ENCODE measurements at places on chromosomes 3 and 15.
A peak's percentile ranks its signal among the peaks of the same experiment; 100 is the strongest.

- DNase-seq, result no peak
Measured at GRCh38 chr3:16239780-16240179, 25.0 kb downstream of the DPH3 start.

- DNase-seq, result no peak
Measured at GRCh38 chr3:113169891-113170452, 41.4 kb upstream of the BOC start.

DNA sequence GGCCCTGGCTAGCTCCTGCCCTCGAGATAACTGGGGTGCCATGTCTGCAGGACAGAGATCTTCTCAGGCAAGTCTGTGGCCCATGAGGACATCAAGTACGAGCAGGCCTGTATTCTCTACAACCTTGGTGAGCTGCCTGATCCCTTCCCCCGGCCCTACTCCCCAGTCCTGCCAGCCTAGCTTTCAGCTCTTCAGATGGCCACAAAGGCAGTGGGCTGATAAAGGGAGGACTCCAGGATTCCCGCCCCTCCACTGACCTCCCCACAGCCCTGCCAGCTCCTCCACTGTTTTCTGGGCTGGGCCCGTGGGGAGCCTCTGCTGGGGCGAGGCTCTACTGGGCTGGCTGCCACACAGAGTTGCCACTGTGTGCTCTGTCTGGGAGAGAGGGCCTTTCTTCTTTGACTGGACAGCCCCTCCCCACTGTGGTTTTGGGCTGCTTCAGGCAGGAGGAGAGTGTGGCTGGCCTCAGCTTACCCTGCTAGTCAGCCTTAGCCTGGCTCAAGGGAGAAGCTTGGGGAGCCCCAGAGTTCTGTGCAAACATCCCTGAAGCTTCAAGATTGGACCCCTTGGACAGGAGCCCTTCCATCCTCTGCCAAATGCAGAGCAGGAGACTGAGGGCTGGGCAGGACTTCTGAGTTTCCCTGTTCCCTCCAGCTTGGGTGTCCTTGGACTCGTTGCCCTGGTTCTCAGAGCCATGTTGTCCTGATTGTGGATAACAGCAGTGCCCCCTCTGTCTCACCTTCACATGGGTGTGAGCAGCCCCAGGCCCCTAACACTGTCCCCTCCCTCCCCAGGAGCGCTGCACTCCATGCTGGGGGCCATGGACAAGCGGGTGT lies 24.4 kb downstream of the PTPN23 start:
- DNase-seq, result no peak

- DNase-seq, result peak; percentile 51
Measured at GRCh38 chr3:28050885-28051284, 190.5 kb upstream of the CMC1 start.

DNA sequence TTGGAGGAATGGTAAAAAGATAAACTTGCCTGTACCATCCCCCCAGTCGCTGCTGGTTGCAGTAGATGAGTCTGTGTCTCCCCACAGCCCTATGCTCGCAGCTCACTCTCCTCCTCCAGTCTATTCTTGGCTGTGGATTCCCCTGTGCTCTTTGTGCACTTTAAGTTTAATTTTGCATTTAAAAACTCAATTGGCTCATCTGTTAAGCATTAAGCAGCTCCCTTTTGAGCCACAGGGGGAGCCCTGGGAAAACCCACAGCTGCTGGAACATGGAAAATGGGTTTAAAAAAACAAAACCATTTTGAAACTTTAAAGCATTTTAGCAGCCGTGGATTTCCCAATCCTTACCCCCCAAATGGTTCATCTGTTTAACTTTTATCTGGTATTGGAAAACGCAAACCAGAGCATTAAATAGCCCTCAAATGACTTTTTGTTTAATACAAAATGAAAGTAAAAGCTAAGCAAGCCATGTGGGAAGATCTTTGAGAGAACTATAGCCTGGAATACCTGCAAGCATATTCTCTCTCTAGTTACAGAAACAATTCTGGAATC lies 536.9 kb downstream of the ZIC1 start:
- DNase-seq, result no peak

- DNase-seq, result no peak
Measured at GRCh38 chr3:30871720-30872119, 22.7 kb downstream of the GADL1 start.

DNA sequence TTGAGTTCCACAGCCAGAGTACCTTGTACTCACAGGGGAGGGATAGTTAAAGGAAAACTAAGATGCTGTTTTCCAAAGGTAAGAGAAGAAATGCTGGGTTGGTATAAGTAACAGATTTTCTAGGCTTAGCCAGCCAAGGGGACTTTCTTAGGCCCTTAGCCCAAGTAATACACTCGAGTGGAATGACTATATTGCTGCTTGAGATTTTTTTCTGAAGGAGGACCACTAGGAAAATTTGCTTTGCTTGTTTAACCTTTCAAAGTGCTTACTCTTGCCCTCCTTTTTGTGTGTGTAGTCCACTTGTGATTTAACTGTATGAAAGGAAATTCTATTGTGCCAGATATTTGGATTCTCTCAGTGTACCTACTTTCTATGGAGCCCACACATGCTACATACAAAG lies 50.5 kb downstream of the IL5RA start:
- DNase-seq, result no peak

GRCh38 chr3:14335774-14336748 lies 66.3 kb upstream of the SLC6A6 start:
- no peak for DNase-seq

DNA sequence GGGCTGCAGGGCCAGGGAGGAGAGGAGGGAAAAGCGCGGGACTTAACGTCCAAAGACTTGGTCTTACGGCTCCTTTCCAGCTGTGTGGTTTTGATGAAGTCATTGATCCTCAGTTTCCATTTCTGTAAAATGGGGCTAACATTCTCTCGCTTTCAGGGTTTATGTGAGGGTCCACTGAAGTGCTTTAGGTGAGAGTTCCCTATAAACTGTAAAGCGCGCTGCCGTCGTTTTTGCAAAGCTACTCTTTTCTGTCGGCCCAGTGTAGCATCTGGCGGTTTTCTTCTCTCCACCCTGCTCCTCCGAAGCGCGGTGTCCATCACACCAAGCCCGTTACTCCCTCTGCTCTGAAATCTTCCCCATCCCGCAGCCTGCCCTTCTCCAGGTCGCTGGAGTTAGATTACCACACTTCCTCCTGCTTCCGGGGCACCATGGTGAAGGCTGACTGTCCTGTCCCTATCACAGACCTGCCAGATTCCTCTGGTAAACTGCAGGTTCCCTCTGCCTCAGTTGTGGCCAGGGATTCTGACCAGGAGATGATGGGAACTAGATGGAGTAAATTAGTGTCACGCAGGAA lies 702 bp upstream of the DNAJC17 start:
- DNase-seq, result no peak

DNA sequence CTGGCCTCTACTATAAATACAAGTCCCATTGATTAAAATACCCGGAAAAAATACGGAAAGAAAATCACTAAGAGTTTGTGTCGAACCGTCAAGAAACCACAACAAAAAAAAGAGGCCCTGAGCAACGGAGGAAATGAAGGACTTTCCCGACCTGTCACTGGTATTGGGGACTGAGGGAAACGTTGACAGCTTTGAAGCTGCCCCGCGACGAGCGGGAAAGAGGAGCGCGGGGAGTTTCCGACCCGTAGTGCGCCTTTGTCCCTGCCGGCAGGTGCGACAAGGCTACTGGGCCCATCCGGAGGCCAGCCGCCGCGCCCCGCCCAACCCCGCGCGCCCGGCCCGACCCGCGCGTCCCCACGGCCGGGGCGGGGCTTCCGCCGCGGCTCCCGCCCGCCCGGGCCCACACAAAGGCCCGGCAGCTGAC lies 416 bp downstream of the PBRM1 start:
- DNase-seq, result peak; percentile 66

DNA sequence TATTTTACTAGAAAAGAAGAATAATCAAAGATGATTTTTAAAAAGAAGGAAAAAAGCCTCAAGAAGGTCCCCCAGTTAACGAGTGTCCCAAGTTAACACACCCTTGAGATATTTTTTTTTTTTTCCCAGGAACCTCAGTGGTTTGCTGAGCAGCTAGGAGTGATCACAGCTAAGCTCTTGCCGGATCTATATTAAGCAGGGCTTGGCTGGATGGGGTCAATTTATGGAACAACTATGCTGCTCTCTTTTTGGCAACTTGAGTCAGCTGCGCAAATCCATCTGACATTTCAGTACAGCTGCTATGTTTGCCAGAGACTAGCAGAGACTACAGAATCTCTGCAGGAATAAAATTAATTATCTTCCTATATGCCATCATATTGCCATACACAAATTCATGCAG lies at the start of gene LMOD3:
Gene LMOD3 (minus strand): TSS at position 193 of the 400 bp plus-strand sequence. CDS start 209 bp downstream, outside the sequence.
- DNase-seq, result no peak

DNA sequence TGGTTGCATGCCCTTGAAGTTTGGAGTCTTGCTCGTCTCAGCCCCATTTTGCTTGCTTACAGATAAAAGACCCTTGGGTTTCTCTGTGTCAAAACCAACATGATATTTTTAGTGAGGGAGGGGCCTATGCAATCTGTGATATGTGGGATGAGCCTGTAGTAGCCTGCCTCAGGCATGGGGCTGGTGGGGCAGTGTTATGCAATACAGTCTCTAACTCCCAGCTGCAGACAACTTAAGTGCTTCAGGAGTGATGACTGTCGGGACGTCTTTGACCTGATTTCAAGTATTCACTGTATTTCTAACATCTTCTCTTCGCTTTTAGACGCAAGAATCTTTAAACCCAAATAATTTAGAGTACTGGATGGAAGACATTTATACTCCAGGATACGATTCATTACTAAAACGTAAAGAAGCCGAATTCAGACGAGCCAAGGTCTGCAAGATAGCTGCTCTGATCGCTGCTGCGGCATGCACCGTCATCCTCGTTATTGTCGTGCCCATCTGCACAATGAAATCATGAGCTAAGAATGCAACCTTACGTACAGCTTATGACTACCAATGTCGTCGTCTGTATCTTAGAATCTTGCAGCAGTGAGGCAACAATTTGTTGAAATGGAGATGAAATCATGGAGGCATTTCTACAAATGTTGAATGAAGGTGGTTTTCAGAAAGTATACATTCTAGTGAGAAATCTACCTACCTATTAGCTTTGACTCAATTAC lies 35.9 kb downstream of the MINAR1 start:
- no peak for DNase-seq

GRCh38 chr3:187212705-187213104 lies 15.4 kb downstream of the RTP1 start:
- no peak for DNase-seq

Measured in CD4-positive, alpha-beta T cell treated with Interleukin-6 at 100 ng/mL for 8 hours (primary cell).